ENCODE measurements at places on chromosomes 5 and 9.

DNA sequence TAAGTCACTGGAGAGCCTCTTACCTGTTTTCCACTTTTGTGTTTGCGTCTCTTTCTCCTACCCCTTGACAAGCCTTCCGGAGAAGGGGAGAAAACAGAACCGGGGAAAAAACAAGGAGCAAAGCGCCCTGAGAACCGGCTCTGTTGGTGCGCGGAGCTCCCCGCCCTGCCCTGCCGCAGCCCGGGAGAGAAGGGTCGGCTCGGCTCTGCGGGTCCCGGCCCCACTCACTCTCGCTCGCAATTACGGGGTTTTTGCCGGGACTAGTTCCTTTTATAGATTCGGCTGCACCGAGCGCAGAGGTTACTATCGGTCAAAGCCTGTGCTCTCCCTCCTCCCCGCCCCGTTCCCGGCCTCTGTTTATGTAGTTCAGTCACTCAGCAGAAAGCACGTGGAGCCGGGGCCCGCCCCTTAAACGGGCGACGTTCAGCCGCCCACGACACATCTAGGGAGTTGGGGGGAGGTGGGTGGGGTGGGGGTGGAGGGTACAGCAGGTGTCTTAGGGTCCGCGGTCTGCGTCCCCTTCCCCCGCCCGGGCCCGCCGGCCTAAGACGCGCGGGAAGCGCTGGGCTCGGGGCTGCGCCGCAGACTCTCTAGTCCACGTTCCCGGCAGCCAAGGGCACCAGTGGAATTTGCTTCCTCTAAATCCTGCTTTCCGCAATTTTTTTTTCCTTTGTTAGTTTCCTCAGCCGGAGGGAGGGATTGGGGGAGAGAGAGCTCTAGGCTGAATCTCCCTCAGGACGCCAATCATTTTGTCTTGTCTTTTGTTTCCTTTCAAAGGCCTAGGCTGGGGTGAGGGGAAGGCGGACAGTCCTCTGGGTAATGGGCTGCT lies at the start of gene ABCA1:
Gene ABCA1 (minus strand): TSS at position 244 of the 829 bp plus-strand sequence. CDS start 24,476 bp downstream, outside the sequence.
- peak; percentile 66 for DNase-seq

DNA sequence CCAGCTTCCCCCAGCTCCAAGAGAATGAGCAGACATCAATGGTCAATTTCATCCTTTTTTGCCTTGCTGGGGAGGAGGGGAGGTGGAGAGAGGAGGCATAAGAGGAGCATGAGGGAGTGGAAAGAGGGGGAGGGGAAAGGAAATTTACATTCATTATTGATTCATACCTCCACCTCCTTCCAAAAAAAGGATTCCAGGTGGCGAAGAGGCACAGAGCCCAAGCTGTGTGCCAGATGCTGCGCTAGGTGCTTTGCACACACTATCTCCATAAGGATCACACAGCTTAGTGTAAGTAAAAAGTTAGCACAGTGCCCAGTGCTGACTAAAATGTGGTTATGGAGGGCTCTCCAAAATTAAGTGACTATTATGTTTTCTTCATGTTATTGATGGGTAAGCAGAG lies 11.0 kb downstream of the ASTN2 start:
- DNase-seq: no peak

GRCh38 chr9:78298046-78298765 lies 1.3 kb downstream of the PSAT1 start:
- no peak for DNase-seq

GRCh38 chr5:137071526-137071925 lies 427.6 kb downstream of the SPOCK1 start:
- no peak for DNase-seq

DNA sequence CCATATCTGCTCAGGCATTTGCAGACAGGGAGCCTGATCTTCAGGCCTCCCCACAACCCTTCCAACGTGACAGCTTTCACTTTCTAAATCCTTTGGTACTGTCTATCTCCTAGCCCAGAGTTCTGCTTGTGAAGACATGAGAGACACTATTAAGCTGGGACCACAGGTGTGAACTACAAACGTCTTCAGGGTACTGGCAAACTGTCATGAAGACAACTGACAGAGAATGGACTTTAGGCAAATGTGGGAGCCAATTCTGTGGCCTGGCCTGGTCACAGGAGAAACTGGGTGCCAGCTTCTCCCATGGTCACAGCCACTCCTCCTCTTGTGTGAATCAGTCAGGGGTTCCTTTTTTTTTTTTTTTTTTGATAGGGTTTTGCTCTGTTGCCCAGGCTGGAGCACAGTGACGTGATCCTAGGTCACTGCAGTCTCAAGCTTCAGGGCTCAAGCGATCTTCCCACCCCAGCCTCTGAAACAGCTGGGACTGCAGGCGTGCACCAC lies 10.4 kb downstream of the TRIM14 start:
- DNase-seq: no peak

DNA sequence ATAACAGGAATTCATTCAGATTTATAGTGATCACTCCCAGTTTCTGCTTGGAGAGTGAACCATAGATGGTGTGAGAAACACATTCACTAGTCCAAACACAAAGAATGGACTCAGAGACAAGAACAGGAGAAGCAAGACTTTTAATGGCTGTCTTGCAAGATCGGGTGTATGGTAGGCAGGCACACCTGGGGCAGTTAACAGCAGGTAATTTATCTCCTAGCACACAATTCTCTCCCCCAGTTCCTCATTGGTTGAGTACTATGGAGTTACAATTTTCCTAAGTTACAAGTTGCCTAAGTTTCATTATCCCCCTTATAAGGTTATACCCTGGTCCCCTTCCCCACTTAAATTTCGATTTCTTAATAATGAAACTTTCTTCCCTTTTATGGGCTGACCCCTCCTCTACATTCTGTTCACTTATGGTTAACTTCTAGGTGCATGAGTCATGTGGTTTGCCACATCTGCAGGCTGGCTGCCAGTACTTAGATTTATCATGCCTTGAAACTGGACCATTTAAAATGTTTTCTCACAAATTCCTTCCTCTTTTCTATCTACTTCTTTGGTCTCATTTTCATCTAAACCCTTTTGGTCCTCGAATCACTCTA lies 623.3 kb downstream of the HINT1 start:
- no peak for DNase-seq

- DNase-seq: no peak
These were observed 15.6 kb downstream of the IRF1 start for GRCh38 chr5:132474881-132475496.

DNA sequence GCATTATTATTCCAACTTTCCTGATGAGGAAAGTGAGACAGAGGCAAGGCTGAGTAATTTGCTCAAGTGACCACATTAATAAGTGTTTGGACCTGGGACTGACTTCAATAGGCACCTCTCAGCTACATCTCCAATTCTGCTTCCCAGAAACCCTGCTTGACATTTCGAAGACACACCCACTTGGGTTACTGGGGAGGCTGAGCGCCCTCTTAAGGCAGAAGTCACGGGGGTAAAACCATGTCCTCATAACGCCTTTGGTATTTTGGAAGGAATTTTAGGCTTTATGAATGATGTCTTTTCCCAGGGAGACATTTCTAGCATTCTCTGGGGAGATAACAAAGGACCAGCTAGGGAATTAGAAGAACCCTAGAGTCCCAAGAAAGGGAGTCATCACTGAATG lies 53.3 kb downstream of the TRPC7 start:
- DNase-seq: no peak

GRCh38 chr5:180332051-180332517 lies 21.1 kb downstream of the GFPT2 start:
- no peak for DNase-seq

DNA sequence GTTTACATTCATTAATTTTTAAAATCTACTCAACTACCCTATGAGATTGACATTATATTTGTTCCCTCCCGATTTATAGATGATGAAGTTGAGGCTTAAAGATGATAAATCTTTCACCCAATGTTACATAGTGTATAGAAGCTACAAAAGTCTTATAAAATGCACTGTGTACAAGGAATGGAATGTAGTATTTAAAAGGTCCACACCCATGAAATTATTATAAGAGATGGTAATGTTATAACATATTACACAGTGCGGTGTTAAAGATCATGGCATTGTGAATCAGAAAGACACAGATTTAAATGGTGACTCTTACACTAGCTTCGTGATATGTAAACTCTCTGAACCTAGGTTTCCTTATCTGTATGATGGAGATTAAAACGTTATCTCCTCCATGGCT lies 141.6 kb upstream of the CHD1 start:
- no peak for DNase-seq

GRCh38 chr9:89213396-89213880 lies 34.8 kb upstream of the SHC3 start:
- DNase-seq: no peak
